ENCODE measurements at places on chromosomes 12 and 14. TPM values are rescaled to one million over a fixed set of nuclear protein-coding genes. Genes with fewer than 3 reads are reported as not detected.

DNA sequence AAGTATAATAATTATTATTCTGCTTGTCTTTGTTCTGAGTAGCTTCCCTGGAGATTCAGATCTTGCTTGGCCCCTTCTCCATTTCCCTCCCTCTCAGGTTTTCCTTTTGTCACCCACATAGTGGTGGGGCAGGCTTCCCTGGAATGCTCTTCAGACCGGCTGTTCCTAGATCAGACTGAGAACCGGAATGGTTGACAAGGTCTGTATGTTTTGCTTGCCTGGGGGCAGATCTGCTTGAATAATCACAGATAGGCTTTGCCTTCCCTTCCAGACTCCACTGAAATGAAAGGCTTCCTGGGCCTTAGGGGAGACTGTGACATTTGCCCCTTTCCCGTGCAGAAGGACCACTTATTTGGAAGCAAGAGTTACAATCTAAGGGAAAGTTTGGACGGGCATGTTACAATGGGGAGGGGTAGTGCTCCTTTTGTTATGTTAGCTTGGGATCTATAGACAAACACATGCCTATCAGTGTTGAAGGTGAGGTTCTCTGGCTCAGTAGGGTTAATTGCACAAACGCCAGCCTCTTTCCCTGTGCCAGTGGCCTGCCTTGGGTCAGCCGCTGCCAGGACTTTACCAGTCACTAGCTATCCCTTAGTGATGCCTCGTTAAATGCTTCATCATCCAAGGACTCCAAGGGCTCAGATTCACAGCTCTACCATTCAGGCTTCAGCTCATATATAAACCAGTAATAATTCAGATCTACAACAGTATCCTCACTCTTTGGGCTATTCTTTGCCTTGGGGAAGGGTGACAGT is 178.6 kb downstream of the SNAPC1 start:
- no peak for DNase-seq

- no peak for DNase-seq
Observed at GRCh38 chr12:101097829-101098580, 112.0 kb downstream of the SLC5A8 start.

DNA sequence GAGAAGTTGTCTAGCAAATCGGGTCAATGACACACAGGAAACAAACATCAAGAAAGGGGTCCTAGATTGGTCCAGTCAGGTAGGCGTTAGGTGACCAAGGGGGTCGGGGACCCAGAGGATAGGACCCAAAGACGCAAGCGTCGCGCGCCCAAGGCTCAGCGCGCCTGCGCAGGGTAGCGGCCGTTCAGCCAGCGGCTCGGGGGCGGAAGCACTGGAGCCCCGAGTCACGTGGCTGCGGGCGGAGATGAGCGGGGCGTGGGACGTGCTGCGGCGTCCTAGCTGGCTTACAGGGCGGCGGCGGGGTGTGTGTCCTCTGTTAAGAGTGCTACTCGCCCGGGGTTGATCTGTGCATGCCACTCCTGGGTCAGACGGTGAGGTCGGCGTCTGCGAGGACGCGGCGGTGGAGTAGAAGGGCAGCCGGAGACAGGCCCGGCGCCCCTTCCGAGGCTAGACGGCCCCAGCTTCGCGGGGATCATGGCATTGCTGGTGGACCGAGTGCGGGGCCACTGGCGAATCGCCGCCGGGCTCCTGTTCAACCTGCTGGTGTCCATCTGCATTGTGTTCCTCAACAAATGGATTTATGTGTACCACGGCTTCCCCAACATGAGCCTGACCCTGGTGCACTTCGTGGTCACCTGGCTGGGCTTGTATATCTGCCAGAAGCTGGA is at the start of gene SLC35E3:
Gene SLC35E3 (plus strand): TSS at position 273 of the 668 bp plus-strand sequence. CDS start 202 bp downstream, at position 475.
- DNase-seq: peak; percentile 96

- no peak for DNase-seq
Observed at GRCh38 chr14:46490238-46490685, 161.3 kb downstream of the RPL10L start.

DNA sequence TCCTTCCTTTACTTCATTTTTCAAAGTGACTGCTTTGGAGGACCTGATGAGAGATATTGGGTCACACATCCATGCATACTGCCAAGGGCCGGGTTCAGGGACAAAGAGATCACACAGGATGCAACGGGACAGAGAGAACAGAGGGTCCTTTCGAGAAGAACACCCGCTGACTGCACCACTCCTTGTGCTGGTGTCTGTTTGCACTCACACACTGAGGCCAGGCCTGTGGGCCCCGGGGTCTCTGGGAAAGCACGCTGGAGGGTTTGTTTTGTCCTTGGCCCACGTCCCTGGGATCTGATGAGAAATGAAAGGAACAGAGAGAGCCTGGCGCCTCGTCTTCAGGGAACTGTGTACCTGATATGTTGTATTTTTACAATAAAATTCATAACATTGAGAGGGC is 42.2 kb downstream of the PAH start:
- DNase-seq: no peak

DNA sequence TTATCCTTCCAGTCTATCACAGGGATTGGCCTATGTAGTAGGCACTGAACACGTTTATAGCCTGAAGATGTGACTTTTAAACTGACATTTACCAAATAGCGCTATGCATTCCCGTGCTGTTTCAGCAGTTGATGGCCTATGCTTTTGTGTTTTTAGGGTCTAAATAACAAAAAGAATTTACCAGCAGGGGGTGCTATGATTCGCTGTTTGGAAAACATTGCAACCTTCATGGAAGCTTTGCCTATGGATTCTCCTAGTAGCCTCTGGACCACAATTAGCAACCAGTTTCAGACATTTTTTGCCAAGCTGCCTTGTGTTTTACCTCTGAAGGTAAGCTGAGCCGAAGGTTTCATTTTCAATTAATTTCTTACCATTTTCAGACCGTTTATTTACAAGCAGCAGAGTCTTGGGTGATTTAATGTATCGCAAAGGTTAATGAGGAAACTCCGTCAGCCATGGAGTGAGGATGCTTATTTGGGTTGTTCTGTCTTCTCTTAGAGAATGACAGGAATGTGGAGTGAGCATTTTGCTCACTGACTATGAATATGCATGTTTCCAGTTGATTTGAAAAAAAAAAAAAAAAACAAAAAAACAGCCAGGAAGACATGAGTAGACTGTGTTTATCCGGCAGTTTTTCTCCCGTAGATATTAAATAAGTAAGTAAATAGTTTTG is 133.1 kb downstream of the PRIMA1 start:
- no peak for DNase-seq

DNA sequence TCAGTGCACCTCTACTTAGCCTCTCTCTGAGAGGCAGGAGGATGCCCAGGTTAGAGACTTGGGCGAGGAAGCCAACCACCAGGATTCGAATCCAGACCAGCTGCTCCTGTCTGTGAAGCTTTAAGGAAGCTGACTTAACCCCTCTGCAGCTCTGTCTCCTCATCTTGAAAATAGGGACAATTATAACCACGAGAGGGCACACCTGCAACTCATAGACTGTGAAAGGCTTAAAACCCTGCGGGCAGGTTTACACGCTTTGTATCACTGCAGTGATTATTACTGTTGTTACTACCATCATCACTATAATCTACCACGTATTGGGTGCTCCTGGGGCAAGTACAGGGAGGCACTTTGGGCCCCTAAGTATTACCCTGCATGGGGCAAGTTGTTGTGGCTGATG is 379.8 kb downstream of the VRK1 start:
- no peak for DNase-seq

DNA sequence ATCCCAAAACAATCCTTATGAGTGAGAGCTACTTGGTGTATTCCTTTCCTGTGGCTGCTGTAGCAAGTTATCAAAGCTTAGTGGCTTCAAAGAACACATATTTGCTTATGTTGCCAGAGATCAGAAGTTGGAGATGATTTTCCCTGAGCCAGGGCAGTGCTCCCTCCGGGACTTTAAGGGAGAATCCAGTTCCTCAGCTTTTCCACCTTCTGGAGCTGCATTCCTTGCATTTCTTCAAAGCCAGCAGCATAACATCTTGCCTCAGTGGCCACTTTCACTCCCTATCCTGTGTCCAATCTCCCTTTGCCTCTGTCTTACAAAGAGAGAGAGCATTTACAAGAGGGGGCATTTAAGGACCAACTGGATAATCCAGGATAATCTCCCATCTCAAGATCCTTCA is 33.7 kb downstream of the P2RX7 start:
- DNase-seq: no peak

DNA sequence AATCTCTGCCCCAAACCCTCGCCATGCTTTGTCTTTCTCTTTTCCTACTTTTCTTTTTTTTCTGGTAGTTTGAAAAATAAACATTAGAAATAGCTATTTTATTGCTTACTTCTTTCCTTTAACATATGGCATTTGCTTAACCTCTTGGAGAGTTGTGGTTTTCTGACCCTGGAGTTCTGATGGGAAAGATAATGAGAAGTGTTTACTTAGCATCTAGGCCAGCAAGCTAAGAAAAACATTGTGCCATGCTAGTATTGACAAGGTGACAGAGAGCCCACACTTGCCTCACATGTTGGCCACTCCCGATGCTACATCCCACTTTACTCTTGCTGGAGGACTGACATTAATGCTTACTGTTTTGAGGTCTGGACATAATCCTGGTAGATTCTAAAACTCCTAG is 886.2 kb downstream of the DIO2 start:
- DNase-seq: no peak

DNA sequence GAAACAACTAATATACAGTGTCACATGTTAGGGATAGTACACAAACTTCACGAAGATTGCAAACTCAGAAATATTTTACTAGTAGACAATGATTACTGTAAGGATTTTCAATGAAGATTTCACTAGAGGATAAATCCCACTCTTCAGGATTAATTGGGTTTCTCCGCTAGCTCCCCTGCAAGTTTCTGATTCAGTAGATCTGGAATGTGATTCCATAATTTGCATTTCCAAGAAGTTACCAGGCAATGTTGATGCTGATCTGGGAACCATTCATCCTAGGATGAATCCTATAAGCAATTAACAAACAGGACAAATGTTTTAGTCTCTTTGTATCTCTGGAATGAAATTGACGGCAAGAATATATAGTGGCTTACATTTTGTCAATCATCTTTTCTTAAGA is 272.4 kb downstream of the ALX1 start:
- no peak for DNase-seq

DNA sequence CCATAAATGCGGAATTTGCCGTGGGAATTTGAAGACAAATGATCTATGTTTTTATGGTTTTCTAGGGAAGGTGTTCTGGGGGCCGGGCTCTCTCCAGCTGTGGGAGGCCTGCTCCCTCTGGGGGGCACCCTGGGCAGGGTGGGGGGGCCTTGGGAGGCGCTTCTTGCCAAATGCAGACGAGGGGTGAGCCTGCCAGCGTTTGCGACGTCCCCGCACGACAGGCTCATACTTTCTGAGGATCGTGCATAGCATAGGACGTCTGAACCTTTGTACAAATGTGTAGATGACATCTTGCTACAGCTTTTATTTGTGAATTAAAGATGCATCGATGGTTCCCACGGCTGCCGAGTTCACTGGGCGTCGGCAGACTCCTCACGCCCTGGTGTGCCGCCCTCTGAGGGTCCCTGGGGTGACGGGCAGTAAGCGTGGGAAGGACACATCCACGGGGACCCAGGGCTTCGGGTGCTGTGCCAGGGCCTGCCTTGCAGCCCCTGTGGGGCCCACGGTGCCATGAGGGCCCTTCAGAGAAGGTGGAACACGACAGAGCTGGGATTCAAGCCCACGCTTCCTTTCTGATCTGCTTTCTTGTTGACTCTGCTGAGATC is 42.3 kb downstream of the KIF26A start:
- no peak for DNase-seq

DNA sequence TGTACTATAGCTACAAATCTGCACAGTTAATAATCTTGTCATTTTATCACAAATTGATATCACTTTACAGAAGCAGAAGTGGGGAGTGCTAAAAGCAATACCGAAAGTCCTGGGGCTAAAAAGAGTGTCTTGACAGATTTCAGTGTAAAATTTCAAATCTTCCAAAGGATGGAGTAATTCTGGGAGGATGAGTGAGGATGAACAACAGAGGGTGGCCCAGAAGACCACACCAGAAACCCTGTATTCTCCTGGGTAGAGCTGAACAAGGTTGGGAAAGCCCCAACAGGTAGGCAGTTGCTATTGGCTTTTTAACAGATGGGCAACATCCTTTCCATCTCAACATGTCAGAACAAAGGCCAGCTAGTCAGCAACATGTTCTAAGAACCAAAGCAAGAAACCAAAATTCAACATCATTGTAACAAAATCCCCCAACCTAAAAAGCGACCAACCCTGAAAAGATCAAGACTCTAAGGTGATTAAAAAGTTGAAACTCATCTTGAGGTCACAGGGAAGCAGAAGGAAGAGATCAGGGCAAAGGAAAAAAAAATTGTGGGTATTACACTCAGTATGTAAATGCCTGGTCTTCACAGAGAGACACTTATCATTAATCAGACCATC is 38.8 kb downstream of the CBX5 start:
- DNase-seq: no peak

- no peak for DNase-seq
Observed at GRCh38 chr12:104353012-104353981, 49.8 kb downstream of the EID3 start.

DNA sequence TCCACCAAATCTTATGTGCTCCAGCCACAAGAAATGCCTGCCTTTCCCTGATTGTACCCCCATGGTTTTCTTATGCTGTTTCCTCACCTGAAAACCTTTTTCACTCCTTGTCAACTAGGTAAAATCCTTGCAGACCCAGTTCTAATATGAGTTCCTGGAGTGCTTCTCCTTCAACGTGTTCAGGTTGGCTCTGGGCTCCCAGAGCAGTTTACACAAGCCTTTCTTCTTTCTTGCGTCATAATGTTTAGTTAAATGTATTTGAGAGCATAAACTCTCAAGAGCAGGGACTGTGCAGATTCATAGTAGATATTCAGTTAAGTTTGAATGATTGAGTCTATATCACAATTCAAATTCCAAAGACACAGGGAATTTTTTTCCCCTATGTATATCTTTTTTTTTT is 484.8 kb upstream of the CCDC196 start:
- DNase-seq: no peak

DNA sequence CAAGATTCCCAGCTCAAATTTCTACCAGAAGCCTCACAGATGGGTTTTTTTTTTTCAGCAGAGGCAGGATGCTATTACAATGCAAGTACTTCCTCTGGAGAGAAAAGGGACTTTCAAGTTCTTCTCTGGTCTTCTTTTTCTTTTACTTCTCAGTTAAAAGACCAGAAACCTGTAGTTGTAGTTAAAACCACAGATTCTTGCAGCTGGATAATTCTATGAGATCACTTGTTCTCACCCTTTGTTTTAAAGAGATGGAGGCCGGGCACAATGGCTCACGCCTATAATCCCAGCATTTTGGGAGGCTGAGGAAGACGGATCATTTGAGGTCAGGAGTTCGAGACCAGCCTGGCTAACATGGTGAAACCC is 47.6 kb upstream of the OVCH1 start:
- DNase-seq: no peak

DNA sequence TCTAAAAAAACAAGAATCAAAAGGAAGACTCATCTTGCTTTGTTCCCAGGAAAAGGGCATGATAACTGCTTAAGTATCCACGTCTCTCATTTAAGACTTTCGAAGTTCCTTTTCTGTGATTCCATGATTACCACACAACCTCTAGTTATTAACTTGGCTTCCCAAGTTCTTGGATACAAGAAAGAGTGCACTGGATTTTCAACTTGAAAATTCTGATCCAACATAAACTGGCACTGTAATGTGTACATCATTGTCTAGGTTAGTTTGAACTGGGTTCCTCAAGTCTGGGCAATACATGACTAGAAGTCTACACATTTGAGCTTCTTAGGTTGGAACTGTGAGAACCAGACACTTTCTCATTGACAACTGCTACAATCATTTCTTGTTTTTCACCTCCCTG is 1.6 kb downstream of the KLHL28 start:
- no peak for DNase-seq

The OVCH1 gene
- not detected for total RNA-seq

The CLEC7A gene
- 5.2 TPM for total RNA-seq

The TAS2R7 gene
- total RNA-seq: not detected

The AEBP2 gene
- 12.5 TPM for total RNA-seq

The SLCO1A2 gene
- total RNA-seq: not detected

The CATSPERB gene
- total RNA-seq: 1.2 TPM

The C12orf50 gene
- not detected for total RNA-seq

The BEST3 gene
- total RNA-seq: not detected

Measured in transverse colon (tissue), 4 donors.